ENCODE measurements at places on chromosomes 12 and 14.

DNA sequence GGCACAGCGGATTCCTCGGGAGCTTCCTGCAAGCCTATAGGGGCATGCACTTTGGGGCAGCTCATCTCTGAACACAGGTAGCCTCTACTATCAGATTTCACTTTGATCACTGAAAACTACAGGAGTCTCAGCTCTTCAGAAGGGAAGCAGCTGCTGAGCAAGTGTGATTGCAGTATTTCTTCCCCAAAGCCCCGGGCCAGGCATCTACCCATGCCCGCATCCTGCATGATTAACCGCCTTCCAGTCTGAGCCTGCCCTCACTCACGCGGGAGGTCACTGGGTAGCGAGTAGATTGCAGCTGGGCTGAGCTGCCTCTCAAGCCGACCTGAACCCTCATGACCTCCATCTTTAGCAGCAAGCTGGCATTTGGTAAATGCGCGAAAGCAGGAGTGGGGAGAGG lies 334.7 kb downstream of the DPF3 start:
- DNase-seq = no peak

DNA sequence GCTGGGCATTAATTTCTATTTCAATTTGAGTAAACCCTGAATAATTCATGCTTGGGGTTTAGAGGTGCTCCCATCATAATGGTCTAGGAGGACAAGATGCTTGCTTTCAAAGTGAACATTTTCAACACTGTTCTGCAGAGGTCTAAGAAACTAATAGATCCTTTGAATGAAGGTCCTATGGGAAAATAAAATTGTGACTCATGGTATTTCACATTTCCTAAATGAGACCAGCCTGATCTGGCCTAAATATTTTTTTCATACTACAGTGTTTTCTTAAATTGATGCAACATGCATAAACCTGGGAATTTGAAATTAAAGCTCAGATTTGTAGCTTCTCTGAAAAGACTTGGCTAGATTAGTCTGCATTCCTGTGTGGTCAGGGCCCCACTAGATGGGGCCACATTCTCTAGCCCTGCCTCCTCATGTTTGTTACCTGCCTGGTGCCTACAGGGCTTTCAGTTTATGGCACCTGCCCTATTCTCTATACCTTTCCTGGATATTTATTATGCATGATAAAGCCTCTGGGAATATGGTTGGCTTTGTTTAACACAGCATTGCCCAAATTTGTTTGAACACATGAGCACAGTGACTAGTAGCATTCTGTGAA lies 112.7 kb downstream of the METTL25 start:
- DNase-seq = no peak

GRCh38 chr14:32364941-32365340 lies 35.8 kb downstream of the AKAP6 start:
- no peak for DNase-seq

GRCh38 chr12:48960834-48961233 lies 3.5 kb upstream of the ARF3 start:
- no peak for DNase-seq

GRCh38 chr14:22579236-22579635 lies 9.8 kb downstream of the DAD1 start:
- DNase-seq = no peak

GRCh38 chr12:65619018-65619417 lies 205.3 kb upstream of the HMGA2 start:
- no peak for DNase-seq

DNA sequence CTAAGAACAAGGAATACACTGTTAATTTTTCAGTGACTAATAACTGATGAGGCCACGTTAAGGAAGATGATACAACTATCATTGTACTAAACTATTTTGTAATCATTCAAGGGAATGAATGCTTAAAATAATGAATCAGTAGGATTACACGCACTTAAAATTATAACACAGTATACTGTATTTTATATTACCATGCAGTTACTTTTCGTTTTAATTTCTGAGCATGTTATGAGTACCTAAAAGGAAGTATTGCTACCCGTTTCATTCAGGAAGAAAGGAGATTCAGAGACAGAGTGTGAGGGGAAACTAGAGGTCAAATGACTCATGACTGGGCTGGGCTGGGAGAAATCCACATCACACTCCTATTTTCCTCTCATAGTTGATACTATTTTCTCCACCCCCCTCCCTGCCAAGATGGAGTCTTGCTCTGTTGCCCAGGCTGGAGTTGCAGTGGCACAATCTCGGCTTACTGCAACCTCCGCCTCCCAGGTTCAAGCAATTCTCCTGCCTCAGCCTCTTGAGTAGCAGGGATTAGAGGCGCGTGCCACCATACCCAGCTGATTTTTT lies 202.0 kb downstream of the PPM1H start:
- no peak for DNase-seq

- no peak for DNase-seq
Measured at GRCh38 chr12:67299926-67300325, 30.8 kb downstream of the CAND1 start.

GRCh38 chr14:70890826-70891659 lies 16.2 kb upstream of the PCNX1 start:
- no peak for DNase-seq
